Anterior cingulate cortex (tissue), 58 donors: ENCODE measurements at places on chromosomes 16 and 17.

DNA sequence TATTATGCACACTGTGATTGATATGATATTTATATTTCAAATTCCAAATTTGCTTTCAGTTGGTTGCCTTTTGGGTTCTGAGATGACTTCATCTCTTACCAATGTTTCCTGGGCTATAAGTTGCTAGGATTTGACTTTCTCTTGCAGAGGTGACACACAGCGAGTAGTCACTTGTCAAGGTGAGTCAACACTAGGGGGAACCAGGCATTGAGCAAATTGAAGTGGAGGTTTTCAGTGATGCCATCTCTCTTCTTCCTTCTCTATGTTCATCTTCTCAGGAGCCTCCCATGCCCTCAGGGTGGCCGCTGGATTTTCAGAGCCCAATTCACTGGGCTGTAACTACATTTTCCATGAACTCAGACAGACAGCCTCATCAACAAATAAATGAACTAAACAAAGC, 6.0 kb upstream of the CPD start:
- no peak for DNase-seq

GRCh38 chr16:3074860-3075522, 9.6 kb downstream of the IL32 start:
- DNase-seq = no peak

GRCh38 chr16:50474138-50474537, 74.1 kb upstream of the NKD1 start:
- no peak for DNase-seq

- no peak for DNase-seq
Observed at GRCh38 chr17:44733753-44734152, 25.0 kb upstream of the ADAM11 start.

GRCh38 chr16:50275098-50275415, 8.7 kb downstream of the ADCY7 start:
- DNase-seq = no peak

GRCh38 chr16:87715658-87716057, 50.1 kb downstream of the KLHDC4 start:
- no peak for DNase-seq

- no peak for DNase-seq
Observed at GRCh38 chr17:68179236-68179925, 68.5 kb upstream of the AMZ2 start.

- DNase-seq = no peak
Observed at GRCh38 chr16:57775661-57776469, 26.4 kb downstream of the KIFC3 start.

DNA sequence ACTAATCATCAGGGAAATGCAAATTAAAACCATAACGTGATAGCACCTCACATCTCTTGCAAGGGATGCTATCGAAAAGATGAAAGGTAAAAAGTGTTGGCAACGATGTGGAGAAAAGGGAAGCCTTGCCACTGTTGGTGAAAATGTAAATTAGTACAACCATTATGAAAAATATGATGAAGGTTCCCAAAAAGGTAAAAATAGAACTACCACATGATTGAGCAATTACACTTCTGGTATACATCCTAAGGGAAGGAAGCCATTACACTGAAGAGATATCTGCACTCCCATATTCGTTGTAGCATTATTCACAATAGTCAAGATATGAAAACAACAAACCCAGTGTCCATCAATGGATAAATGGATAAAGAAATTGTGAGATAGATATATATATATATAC, 21.5 kb downstream of the ABCA10 start:
- no peak for DNase-seq

DNA sequence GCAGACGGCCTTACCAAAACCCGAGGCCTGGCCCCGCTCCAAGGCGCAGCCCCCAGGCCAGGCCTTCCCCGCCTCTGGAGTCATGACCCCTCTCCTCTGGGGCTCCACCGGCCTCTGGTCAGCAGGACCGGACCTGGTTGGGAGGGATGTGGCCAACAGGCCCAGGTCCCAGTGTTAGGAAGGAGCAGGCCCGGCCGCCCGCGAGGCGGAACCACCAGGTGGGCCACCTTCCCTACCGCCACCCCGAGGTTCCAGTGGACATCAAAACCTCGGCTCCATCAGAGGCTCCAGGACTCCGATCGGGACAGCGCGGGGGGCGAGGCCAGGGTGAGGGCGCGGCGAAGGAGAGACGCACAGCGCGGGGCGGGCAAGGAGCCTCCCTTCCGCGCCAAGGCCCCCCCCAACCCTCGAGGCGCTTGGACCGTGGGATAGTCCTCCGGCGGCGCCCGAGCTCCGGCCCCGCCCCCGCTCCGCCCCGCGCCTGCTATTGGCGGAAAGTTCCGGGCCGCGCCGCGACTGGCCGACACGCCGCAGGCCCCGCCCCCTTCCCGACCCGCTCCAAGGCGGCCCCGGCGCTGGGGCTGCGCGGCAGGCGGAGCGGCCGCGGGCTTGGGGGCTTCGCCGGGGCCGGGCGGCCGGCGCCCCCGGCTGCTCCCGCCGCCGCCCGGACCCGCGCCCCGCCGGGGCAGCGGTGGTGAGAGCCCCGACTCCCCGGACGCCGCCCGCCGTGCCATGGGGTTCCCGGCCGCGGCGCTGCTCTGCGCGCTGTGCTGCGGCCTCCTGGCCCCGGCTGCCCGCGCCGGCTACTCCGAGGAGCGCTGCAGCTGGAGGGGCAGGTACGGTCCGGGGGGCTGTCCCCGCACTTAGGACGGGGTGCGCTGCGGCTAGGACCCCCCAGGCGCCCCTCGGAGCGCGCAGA, at the start of gene METRN:
Gene METRN (plus strand): TSS at position 561 of the 919 bp plus-strand sequence. CDS start 172 bp downstream, at position 733.
- peak; percentile 78 for DNase-seq

GRCh38 chr17:28747051-28747691, 3.4 kb downstream of the TRAF4 start:
- DNase-seq = no peak

DNA sequence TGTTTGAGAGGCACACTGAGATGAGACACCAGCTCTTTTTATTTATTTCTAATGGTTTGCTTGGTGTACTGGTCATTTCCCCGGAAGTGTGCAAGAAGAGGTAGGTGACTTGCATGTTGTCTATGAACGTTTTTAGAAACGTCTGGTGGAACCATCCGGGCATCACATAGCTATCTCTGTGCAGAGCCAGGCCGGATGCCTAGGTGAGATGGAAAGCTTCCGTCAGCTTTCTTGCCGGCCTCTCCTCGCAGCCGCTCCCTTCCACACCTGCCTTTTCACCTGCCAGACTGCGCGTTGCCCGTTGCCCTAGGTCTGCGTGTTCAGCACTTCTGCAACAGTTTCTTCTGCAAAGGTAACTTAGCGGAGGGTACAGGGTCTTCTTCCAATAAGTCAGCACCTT, 416.0 kb downstream of the WWOX start:
- DNase-seq = no peak

GRCh38 chr16:65222049-65222448, 100.2 kb upstream of the CDH11 start:
- DNase-seq = no peak

- no peak for DNase-seq
Observed at GRCh38 chr17:76008630-76009425, 8.2 kb downstream of the CDK3 start.

GRCh38 chr17:19378416-19379360, at the start of gene MAPK7:
TSS of gene MAPK7 (plus strand) at chr17:19378498. CDS start at chr17:19378901, 403 bp downstream.
- no peak for DNase-seq

DNA sequence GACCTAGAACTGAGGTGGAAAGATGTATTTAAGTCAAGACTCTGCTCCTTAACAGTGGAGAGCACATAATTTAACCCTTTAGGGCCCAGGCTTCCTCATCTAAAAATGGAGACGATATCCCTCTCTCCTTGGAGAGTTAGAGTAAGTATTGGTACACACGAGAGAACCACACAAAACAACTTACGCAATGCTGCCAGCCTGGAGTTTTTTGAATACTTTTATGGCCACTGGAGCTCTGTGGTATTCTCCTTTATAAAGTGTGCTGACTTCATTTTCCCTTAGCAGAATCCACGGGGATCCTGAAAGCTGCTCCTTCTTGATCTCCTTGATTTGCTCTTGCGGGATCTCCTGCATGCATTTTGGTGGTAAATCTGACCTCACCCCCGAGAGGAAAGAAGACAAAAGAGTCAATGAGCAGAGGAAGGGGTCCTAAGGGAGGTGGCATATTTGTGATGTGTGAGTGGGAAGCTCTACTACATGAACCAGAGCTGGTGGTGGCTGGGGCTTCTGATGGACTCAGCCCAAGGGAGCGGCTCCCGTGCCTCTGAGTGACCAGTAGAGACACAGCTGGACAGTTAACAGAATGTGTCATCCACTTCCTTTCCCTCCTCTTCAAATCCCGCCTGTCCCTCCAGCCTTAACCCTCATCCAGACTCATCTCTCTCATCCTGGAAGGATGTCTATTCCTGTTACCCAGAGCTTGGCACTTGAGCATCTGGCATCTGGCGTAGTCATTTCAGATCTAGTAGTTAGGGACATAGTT, 9.4 kb downstream of the MLKL start:
- no peak for DNase-seq

GRCh38 chr16:1613728-1614455, 1.7 kb downstream of the CRAMP1 start:
- no peak for DNase-seq

GRCh38 chr16:24906199-24906808, 60.5 kb downstream of the SLC5A11 start:
- DNase-seq = no peak

- no peak for DNase-seq
Observed at GRCh38 chr16:74219706-74220105, 76.9 kb upstream of the PSMD7 start.

- DNase-seq = no peak
Observed at GRCh38 chr16:492211-492875, 35.2 kb upstream of the CAPN15 start.

- no peak for DNase-seq
Observed at GRCh38 chr17:77498791-77499698, 358.3 kb downstream of the SEC14L1 start.

- no peak for DNase-seq
Observed at GRCh38 chr16:31085411-31085810, 3.3 kb downstream of the PRSS53 start.

DNA sequence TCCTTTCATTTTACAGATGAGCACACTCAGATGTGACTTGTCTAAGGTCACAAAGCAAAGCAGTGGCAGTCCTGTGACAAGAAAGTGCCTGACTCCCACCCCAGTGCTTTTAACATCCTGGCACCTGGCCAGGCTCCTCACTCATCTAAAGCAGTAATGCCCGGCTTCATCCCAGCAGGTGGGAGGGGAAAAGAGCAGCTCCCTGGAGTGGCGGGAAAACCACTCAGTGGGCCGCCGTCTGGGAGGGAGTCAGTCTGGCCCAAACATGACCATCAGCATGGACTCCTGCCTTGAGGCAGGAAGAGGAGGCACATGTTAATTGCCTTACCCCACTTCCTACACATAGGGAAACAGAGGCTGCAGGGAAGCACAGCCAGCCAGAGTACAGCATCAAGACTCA, 2.6 kb downstream of the PCGF2 start:
- DNase-seq = no peak

DNA sequence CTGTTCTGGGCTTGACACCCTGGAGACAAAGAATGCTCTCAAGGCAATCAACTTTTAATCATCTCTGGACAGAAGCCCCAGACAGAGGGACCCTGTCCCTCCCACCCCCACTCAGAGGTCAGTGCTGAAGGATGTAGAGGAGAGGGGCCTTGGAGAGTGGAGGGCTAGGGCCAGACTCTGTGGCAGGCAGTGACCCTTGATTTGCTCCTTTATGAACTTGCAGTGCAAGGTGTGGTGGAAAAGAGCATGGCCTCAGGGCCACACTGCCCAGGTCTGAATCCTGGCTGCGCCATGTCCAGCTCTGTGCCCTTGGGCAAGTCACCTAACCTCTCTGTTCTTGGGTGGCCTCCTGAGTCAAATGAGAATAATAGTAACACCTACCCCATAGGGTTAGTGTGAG, 134.3 kb downstream of the TMEM132E start:
- no peak for DNase-seq

DNA sequence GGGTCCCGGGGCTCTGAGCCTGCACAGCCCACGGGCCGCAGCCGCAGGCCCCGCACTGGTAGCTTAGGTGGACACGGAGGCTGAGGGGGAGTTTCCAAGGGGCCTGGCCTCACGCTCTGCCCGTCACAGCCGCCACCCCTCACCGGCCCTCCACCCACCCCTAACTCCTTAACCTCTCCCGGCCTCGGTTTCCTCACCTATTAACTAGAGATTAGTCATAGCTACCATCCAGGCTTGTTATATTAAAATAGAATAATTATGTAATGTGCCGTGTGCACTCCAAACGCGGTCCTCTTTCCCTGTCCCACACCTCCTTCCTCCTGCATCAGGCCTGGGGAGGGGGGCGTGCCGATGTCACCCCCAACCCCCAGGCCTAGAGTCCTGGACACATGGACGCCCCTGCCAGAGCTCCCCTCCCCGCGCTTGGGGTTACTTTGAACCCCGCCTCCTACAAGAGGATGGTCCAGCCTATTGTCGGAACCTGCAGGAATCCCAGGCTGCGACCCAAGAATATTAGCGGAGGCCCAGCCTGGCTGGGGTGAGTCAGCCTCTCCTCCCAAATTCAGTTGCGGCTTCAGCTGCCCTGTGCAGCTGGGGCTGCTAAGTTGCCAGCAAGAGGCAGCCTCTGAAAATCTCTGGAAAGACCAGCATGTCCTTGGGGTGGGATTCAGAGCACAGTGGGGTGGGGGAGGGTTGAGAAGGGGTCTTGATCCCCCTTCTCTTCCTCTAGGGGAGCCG, 17.3 kb downstream of the SOCS3 start:
- no peak for DNase-seq

DNA sequence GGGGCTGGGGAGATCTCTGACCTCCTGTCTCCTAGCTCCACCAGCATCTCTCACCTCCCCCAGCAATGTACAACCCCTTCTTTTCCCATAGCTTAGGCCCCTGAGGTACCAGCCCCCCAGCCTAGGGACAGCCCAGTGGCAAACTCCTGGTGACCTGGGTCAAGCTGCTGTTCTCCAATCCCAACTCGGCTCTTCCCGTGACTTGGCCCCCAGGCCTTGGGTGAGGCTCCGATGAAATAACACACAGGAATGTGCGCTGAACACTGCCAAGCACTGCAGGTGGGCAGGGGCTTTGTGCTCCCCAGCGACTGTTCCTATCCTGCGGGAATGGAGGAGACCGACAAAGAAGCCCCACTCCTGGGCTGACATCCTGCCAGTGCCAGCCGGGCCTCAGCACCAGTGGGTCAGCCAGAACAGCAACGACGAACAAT, 63.7 kb upstream of the AMZ2 start:
- no peak for DNase-seq

GRCh38 chr17:77404812-77405581, 264.2 kb downstream of the SEC14L1 start:
- DNase-seq = no peak

DNA sequence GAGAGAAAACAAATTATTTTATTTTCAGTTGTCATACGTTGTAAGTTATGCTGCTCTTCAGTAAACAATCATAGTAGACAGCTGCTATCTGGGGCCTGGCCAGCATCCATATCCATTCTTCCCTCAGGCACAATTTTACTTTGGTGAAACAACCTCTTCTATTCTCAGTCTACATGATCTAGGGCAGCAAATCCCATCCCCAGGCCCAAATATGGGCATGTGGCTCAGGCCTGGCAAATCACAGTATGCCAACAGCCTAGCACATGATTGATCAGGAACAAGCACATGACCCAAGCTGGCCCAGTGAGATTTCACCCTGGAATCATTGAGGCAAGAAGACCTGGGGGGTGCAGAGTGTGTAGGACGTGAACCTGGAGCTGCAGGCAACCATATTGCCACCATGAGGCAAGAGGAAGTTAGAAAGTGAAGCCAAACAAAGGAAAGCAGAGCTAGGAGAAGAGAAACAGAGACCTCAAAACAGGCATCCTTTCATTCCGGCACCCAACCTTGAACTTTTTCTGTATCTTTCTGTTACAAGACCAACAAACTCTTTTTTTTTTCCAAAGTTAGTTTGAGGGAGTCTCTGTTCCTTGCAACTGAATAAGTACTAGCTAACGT, 10.3 kb upstream of the ABCC12 start:
- no peak for DNase-seq

GRCh38 chr17:10563991-10564660, 14.7 kb upstream of the MYH2 start:
- DNase-seq = no peak
